ENCODE measurements at places on chromosomes 5 and 9. TPM values are rescaled to one million over a fixed set of nuclear protein-coding genes. Genes with fewer than 3 reads are reported as not detected.

DNA sequence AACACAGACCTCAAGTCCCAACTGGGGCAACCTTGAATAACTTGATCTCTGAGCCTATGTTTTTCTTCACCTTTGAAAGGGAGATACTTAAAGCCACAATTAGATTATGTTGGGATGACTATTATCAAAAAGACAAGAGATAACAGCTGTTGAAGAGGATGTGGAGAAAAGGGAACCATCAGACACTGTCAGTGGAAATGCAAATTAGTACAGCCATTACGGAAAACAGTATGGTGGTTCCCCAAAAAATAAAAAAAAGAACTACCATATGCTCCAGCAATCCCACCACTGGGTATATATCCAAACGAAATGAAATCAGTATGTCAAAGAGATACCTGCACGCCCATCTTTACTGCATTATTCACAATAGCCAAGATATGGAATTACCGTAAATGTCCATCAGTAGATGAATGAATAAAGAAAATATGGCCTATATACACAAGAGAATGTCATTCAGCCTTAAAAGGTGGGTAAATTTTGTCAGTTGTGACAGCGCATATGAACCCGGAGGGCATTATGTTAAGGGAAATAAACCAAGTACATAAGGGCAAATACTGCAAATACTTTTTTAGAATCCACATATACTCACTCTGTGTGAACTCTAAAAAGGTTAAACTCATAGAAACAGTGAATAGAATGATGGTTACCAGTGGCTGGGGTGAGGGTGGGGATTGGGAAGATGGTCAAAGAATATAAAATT is 12.7 kb downstream of the FAT2 start:
- no peak overlapping the region for H3K4me3 ChIP-seq
- no peaks in the 10 kb centered on the region for H3K4me1 ChIP-seq
- no peaks in the 10 kb centered on the region for H3K27me3 ChIP-seq
- H3K27ac ChIP-seq = no peak overlapping the region
- H3K36me3 ChIP-seq = no peaks in the 10 kb centered on the region

Gene PDCD1LG2
- total RNA-seq = 1.1 TPM

GRCh38 chr5:139862313-139862712 is 66.7 kb downstream of the PSD2 start:
- H3K4me1 ChIP-seq = peaks cover 15% of the 10 kb centered on the region
- H3K4me3 ChIP-seq = no peak overlapping the region
- H3K36me3 ChIP-seq = no peaks in the 10 kb centered on the region
- no peaks in the 10 kb centered on the region for H3K27me3 ChIP-seq
- no peak overlapping the region for H3K27ac ChIP-seq

- DNase-seq = no peak
- H3K27me3 ChIP-seq = no peaks in the 10 kb centered on the region
- no peaks in the 10 kb centered on the region for H3K4me1 ChIP-seq
These were observed 241.7 kb downstream of the MCTP1 start for GRCh38 chr5:95043234-95043633.

Gene C9orf57
- total RNA-seq = not detected

Gene SLCO4C1
- total RNA-seq = not detected

Gene OBP2B
- not detected for total RNA-seq

GRCh38 chr5:44568519-44568918 is 179.3 kb upstream of the FGF10 start:
- no peaks in the 10 kb centered on the region for H3K36me3 ChIP-seq
- H3K4me3 ChIP-seq = no peak overlapping the region
- no peak for DNase-seq
- no peak overlapping the region for H3K27ac ChIP-seq
- H3K27me3 ChIP-seq = no peaks in the 10 kb centered on the region
- H3K4me1 ChIP-seq = no peaks in the 10 kb centered on the region

Gene MARVELD2
- total RNA-seq = 0.36 TPM

Gene IFNK
- not detected for total RNA-seq

- no peaks in the 10 kb centered on the region for H3K27me3 ChIP-seq
- H3K4me1 ChIP-seq = no peaks in the 10 kb centered on the region
- no peak overlapping the region for H3K4me3 ChIP-seq
- H3K36me3 ChIP-seq = no peaks in the 10 kb centered on the region
- no peak overlapping the region for H3K27ac ChIP-seq
- DNase-seq = no peak
These were observed 668.6 kb upstream of the DMAC1 start for GRCh38 chr9:8468045-8468637.

DNA sequence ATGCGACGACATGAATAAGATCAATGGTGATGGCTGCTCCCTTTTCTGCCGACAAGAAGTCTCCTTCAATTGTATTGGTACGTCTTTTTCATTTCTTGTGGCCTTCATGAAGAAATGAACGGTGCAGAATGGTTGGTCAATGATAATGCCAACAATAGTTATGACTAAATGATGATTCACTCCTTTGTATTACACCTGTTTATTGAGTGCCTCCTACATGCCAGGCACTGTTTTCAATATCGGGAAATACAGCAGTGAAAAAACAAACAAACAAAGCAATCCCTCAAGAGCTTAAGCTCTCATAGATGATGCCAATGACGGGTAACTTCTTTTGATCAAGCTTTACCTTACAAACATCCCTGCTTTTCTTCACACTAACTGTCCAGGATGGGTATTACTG is 117.7 kb downstream of the PAPPA start:
- no peaks in the 10 kb centered on the region for H3K27me3 ChIP-seq
- no peak overlapping the region for H3K27ac ChIP-seq
- H3K4me1 ChIP-seq = no peaks in the 10 kb centered on the region

- peaks cover 5% of the 10 kb centered on the region for H3K36me3 ChIP-seq
- no peaks in the 10 kb centered on the region for H3K4me1 ChIP-seq
- H3K27ac ChIP-seq = no peak overlapping the region
- no peak for DNase-seq
These were observed 50.6 kb downstream of the NKD2 start for GRCh38 chr5:1058988-1059883.

GRCh38 chr9:316382-316965 is 101.8 kb downstream of the DOCK8 start:
- H3K4me1 ChIP-seq = no peaks in the 10 kb centered on the region
- no peak for DNase-seq
- H3K27ac ChIP-seq = no peak overlapping the region
- no peaks in the 10 kb centered on the region for H3K36me3 ChIP-seq
- H3K27me3 ChIP-seq = no peaks in the 10 kb centered on the region

- H3K4me1 ChIP-seq = peaks cover 31% of the 10 kb centered on the region
- H3K4me3 ChIP-seq = no peak overlapping the region
- H3K27me3 ChIP-seq = no peaks in the 10 kb centered on the region
- H3K36me3 ChIP-seq = no peaks in the 10 kb centered on the region
- H3K27ac ChIP-seq = no peak overlapping the region
These were observed 72.4 kb upstream of the MEF2C start for GRCh38 chr5:88955403-88955802.

GRCh38 chr5:14406554-14406849 is 175.1 kb upstream of the OTULINL start:
- no peak for DNase-seq
- H3K36me3 ChIP-seq = peaks cover 54% of the 10 kb centered on the region
- no peaks in the 10 kb centered on the region for H3K27me3 ChIP-seq
- no peak overlapping the region for H3K27ac ChIP-seq
- peaks cover 19% of the 10 kb centered on the region for H3K4me1 ChIP-seq
- no peak overlapping the region for H3K4me3 ChIP-seq

Gene PTCH1
- 10.7 TPM for total RNA-seq

Gene AHRR
- total RNA-seq = 0.68 TPM

All from sigmoid colon (tissue), 7 donors.